Stimulated activated CD8-positive, alpha-beta memory T cell treated with anti-CD3 and anti-CD28 coated beads, Interleukin-7, amount 100 ng/mL, for 1 hour (primary cell): ENCODE measurements at places on chromosomes 7 and 10.

GRCh38 chr7:39683216-39683845 lies 60.0 kb downstream of the RALA start:
- no peak for DNase-seq

- no peak for DNase-seq
Observed at GRCh38 chr7:83985821-83986220, 208.8 kb downstream of the SEMA3A start.

- DNase-seq, result no peak
Observed at GRCh38 chr10:35208949-35209613, 82.4 kb downstream of the CREM start.

DNA sequence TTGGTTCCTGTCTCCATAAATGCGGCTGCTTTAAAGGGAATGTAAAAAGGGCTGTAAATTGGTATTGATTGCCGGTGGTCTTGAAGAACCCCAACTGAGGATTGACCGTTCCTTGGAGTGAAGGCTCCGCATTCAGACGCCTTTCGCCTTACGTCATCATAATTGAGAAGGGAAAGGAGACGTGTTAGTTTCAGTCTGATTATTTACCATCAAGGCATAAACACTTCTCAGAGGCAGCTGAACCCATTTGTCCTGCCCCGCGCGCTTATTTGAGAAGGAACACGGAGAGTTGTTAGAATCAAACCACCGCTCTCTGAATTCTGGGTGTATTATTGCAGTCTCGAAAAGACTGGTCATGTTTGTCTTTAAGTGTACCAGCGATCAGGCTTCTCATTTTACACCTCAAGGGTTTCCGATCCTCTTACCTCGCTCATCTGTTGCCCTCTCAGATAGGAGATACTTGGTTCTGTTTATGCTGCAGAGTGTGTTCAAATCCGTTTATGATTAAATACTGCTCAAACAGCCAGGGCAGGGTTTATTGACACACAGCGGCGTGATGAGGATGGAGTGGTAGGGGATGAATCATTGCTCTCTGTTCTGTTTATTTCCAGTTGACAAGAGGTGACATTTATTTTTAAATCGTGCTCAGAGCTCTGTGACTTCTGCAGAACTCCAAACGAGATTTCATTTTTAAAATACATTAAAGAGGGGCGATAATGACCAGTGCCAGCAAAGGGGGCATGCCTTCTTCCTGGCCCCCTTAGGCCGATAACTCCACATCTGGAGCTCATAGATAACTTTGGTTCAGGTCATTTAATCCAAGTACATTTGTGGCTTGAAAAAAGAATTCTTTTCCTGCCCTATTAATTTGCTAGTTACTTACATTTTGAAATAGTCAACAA lies 30.4 kb downstream of the FOXK1 start:
- DNase-seq, result no peak

DNA sequence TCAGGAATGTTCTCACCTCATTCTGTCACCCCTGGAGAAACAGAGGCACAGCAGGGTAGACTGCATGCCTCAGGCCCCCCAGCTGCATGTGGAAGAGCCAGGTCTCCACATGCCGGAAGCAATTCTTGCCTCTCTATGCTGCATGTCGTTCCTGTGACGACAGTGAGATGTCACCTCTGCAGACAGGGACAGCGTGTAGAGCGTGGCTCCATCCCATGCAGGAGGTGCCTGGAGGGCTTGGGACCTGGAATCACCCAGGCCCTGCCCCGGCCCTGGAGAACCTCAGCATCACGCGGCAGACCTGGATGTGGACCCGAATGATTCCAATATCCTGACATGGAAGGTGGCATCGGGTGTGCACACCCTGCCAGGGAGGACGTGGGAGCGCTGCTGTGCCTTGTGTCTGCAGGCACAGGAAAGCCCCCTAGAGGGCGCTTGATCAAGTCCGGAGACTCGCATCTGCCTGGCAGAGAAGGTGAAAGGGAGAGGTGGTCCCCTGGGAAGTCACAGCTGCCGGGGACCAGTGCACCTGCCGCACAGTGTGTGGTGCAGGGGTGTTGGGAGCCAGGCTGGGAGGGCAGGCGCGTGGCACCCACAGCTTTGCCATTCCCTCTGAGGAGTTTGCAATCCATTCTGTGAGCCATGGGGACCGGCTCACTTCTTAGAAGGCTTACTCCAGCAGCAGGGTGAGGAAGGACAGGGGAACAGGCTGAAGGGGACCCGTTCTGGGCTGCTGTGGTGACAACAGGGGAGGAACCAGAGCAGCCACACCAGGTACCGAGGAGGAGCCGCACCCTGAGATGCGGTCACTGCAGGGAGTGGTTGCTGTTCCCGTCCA lies 45.3 kb upstream of the EN2 start:
- DNase-seq, result peak; percentile 18

DNA sequence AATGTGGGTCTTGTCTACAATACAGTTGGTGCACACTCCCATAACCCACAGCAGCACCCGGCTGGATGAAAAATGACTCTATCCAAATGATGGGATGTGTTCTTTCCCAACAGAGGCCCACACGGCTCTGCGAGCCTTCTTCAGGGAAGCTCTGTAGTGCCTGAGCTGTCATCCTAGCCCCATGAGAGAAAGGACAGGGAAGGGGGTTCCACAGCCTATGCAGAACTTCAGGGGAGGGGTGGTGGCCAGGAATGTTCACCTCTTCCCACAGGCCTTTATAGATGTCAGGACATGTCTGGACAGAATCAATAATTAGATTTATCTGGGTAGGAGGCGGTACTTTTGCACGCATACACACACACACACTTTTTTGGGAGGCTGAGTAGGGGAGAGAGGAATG lies 109.0 kb downstream of the JCAD start:
- no peak for DNase-seq

GRCh38 chr10:87085537-87085936 lies 9.1 kb downstream of the GLUD1 start:
- DNase-seq, result no peak

DNA sequence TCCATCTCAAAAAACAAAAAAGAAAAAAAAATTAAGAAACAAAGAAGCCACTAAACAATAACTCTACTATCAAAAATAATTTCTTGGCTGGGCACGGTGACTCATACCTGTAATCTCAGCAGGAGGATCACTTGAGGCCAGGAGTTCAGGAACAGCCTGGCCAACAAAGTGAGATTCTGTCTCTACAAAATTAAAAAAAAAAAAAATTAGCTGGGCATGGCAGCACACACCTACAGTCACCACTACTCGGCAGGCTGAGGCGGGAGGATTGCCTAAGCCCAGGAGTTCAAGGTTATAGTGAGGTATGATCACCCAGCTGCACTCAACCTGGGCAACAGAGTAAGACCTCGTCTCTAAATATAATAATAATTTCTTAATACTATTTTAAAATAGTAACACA lies 69.0 kb downstream of the PARD3 start:
- no peak for DNase-seq

DNA sequence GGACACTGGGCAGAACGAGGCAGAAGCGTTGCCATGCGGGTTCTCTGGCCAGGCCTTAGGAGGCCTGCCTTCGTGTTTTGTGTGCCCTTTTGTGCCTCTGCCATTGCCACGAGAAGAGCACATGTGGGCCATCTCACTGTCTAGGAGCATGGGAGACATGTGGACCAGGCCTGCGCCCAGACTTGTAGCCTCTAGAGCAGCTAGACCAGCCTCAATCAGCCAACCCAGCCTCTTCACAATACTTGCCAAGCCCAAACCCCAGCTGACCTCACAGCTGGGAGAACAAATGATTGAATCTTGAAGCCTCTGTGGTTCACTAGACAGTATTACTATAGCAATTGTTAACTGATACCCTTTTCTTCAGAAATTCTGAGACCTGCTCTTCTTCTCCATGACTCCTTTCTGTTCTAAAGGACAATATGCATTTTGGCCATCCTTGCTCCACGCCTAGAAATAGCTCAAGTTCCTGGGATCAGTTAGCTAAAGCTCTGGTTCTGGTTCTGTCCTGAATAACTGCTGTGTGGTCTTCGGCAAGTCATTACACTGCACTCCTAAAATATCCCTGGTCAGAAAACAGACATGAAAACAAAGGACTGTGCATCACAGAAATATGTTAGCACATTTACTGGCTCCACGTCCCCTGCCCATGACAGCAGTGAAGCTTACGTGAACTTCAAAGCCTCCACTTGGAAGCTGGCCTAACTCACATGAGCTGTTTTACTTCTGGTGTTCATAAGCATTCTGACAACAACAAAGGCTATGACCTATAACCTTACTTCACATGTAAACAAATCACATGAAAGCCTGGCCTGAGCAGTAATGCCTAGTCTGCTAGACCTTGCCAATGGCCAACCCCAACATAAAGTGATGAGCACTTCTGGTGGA lies 72.3 kb upstream of the MKRN1 start:
- no peak for DNase-seq

DNA sequence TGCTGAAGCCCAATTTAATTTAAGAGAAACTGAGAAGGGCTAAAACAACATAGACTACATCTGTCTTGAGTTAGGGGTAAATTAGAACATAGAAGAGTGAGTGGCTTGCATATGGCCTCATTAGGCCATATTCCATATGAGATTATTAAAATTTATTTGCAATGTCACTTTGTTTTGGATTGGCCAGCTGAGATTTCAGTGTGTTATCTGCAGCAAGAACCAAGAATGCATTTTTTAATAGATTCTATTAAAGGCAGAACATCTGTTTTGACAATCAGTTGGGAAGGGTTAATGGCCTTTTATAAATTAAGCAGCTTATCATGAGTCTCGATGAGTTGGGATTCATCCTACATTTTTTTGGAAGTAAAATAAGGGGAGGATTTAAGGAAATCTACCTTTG lies 236.2 kb downstream of the DGKB start:
- DNase-seq, result no peak

DNA sequence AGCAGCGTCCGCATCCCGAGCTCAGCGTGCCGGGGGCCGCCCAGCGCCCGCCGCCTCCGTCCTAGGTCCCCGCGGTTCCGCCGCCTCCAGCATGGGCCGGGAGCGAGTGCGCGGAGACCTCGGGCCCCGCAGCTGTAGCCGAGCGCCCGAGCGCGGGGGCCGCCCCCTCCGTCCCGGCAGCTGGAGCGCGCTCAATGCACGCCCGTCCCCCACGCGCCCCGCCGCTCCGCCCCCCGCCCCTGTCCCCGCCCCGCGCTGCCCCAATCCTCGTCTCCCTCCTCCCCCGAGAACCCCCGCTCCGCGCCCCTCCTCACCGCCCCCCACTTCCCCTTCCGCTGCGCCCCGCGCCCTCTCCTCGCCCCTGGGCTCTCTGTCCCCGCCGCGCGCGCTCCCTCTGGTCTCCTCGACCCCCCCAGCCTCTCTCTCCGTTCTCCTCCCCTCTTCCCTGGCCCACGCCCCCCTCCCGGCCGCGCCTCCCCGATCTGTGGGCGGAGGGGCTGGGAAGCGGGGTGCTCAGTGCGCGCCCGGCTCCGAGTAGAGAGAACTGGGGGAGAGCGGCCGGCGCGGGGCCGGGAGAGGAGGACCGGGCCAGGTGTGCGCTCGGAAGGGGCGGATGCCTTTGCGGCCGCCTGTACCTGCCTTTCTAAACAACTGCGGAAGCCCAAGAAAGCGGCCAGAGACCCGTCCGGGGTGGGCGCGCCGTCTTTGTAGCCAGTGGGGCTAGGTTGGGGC lies at the start of gene VIPR2:
TSS of gene VIPR2 (minus strand) at position 110 of the 732 bp plus-strand sequence. CDS start at position 14, 96 bp downstream.
- DNase-seq, result no peak

DNA sequence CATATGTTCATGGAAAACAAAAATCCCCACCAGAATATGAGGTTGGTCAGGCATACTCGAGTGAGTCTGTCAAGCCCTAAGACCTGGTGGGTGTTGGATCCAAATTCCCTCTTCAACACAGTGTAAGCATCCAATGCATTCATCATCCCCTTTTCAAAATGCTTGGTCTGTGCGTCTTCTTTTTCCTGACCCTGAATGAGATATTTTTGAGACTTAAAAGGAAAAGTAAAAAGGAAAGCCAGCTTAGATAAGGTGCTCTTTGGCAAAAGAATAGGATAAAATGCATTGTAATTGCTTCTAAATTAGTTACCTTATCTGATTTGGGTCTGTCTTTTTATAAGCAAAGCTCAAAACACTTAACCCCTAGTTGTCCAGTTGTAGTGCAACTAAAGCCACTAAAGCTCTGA lies 331.5 kb downstream of the PTEN start:
- DNase-seq, result no peak

DNA sequence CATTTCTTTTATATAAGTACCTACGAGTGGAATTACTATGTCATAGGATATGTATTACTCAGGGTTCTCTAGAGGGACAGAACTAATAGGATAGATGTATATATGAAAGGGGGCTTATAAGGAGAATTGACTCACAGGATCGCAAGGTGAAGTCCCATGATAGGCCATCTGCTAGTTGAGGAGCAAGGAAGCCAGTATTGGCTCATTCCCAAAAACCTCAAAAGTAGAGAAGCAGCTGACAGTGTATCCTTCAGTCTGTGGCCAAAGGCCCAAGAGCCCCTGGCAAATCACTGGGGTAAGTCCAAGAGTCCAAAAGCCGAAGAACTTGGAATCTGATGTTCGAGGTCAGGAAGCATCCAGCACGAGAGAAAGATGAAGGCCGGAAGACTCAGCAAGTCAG lies 59.8 kb downstream of the GALNT17 start:
- DNase-seq, result no peak

DNA sequence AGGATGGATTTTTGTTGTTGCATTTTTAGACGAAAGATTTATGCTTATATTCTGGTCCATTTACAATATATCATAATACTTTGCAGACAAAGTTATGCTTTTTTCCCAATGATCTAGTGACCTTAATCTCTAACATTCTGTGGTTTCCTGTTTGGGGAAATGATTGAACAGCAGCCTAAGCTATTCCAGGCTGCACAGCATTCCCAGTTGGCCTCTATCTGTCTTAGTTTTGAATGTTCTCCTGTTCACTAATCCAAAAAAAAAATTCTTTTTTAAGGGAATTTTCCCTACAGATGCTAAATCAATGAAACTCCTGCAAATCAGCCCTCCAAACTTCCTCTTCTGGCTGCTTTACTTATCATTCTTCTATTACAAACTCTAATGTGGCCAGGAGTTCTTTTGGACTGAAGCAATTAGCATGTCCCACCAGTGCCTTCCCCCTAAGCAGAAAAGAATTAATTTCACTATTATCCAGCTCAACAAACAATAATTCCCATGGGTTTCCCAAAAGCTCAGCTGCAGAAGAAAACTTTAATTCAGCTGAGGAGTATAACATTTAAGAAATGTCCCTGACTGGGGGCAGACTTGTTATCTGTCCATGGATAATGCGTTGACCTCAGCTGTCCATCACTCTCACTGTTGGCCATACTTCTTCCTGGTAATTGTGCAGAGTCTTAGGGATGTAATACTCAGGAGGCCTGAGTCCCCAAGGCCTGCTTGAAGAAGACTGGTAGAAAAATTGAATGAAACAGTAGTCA lies 81.9 kb upstream of the TRIL start:
- DNase-seq, result no peak

DNA sequence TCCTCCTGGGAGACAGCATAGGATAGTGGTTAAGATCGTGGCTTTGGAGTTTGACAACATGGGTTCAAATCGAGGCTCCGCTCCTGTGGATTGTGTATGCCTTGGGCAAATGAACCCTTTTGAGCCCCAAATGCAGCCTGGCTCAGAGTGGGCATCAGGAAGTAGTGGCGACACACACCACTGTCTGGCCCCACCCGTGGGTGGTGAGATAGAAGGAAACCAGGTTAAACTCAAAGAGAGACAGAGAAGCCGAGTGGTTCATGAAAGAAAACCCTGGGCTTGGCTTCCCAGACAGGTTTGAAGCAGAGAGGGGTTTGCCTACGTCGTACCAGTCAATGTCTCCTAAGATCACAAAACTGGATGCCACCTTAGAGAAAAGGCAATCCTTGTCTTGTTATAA lies 57.7 kb downstream of the PRTFDC1 start:
- DNase-seq, result no peak
